ENCODE measurements at places on chromosomes 7 and 10.

- no peak for DNase-seq
Measured at GRCh38 chr10:110780704-110781103, 91.0 kb upstream of the PDCD4 start.

GRCh38 chr10:73446926-73447325 is 13.6 kb upstream of the MSS51 start:
- no peak for DNase-seq

- no peak for DNase-seq
Measured at GRCh38 chr10:22874189-22874854, 53.5 kb upstream of the ARMC3 start.

GRCh38 chr10:2882628-2883027 is 184.7 kb upstream of the PFKP start:
- no peak for DNase-seq

GRCh38 chr7:14688208-14688607 is 214.3 kb downstream of the DGKB start:
- no peak for DNase-seq

- no peak for DNase-seq
Measured at GRCh38 chr7:96188591-96188991, 133.3 kb downstream of the SLC25A13 start.

DNA sequence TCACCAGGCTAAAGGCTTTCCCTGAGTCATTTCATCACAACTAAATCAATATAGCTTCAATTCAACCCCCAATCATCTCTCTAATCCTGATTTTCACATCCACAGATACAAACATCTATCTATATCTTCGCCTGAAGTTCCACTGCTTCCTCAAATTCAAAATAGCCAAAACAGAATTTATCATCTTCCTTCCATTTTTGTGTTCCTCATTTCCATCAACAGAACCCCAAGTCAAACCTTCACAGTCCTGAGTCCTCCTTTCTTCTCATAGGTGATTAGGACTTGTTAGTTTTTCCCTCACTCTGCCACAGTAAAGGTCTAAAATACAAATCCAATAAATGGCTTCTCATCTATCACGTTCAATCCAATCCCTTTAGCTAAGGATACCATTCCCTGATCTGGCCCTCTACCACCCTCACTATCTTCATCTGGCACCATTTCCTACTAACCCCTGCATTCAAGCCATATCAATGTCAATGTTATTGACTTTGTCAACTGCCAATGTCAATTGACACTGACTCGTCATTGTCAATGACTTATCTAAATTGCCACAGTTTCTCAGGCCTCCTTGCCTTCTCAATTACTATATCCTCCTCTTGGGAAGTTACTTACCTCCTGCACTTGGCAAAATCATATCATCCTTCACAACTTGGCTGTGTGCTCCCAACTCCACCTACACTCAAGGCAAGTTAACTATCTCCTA is 2.6 kb downstream of the HYCC1 start:
- no peak for DNase-seq

GRCh38 chr7:143003393-143004051 is 23.4 kb downstream of the OR9A2 start:
- DNase-seq = peak; percentile 18

DNA sequence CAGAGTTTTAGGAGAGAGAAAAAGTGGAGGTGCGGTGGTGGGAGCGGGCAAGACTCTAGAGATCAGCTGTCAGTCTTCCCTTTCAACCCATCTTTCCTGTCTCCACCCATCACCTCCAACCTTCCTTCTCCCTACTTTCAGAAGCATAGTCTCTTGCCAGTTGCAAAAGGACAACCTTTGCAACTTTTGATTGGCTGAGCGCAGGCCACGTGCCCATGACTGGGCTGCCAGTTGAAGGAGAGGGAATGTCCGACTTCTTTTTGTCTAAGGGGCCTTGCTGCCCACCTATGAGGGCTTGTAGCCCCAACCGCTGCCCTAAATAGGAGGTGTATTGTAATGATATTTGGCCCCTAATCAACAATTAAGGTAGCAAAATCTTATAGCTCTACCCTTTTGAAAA is 12.6 kb downstream of the CYP26A1 start:
- DNase-seq = no peak

DNA sequence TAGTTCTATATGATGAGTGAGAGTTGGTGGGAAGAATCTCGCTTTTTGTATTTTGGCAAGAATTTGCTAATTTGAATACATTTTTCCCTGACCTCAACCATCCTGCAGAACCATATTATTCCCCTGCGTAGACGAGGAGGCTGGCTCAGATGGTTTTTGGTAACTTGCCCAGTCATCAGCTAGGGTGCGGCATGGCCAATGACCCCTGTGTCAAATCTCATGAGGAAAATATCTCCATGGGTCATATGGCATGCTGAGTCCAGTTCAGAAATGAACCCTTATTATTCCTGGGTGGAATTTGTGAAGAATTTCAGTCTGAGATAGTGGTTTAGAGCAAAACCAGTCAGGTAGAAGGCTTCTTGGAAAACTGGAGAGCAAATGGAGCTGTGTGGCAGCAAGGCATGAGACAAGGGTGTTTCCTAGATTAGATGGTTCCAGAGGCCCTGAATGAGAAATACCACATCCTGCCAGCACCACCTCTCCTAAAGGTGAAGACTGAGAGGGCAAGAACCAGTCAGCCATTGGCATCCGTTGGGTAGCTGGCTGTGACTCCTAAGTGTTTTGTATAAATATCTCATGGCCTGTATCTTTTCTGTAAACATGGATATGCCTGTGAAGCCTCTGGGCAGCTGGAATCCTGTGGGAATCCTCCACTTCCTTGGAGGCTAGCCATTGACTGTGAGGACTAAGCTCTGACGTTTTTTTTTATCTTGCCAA is 5.8 kb upstream of the UPP1 start:
- no peak for DNase-seq

DNA sequence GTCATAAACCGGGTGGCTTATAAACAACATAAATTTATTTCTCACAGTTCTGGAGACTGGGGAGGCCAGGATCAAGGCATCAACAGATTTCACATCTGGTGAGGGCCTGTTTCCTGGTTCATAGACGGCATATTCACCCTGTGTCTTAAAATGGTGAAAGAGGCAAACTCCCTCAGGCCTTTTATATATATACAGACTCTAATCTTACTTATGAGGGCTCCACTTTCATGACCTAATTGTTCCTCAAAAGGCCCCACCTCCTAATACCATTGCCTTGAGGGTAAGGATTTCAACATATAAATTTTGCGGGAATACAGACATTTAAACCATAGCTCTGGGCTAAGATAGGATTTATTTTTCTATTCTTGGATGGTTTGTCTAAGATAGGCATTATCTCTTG is 187.2 kb downstream of the PPP1R3A start:
- no peak for DNase-seq

- DNase-seq = no peak
Measured at GRCh38 chr10:81915504-81915897, 40.5 kb downstream of the NRG3 start.

- no peak for DNase-seq
Measured at GRCh38 chr10:118742032-118742431, 12.7 kb downstream of the CACUL1 start.

GRCh38 chr10:126101736-126102135 is 205.4 kb downstream of the FANK1 start:
- no peak for DNase-seq

- DNase-seq = no peak
Measured at GRCh38 chr10:95273393-95274312, 17.1 kb downstream of the PDLIM1 start.

DNA sequence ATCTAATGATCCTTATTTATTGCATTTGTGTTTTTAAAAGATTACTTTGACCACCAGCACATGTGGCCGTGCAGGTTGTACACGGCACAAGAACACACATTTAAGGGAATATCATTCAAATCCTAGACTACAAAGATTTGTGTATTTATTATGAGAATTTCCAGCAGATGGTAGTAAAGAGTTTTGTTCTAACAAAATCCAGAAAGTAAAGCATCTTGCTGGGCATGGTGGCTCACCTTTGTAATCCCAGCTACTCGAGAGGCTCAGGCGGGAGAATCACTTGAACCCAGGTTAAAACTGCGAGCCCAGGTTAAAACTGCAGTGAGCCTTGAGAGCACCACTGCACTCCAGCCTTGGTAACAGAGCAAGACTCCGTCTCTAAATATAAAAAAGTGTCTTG is 31.5 kb downstream of the MACROH2A2 start:
- DNase-seq = no peak

DNA sequence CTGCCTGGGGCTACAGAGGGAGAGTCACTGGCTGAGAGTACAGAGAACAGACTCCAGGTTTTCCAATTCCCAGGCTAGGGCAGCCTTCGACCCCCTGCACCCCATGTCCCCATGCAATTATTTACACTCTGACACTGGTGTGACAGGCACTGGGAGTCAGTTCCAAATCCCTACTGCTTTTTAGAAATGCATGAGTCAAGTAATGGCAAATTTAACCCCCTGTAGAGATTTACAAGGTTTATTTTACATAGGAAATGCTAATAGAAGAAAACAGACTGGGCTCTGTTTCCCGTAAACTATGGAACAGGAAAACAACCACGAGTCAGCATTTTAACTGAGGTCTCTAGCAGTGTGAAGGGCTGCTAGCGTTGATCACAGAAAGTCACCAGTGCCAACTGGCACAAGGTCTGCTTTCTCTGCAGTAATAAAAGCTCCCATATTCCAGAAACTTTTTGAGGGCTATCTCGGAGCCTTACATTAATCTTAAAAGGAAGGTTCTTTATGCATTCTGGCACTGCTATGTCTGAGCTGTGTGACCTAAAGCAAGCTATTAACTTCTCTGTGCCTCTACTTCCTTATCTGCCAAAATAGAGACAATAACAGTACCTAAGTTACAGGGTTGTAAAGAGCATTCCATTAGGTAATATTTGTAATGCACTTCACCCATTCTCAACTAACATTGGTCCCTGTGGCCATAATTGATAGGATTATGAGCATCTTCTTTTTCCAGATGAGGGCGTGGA is 28.2 kb downstream of the NOD1 start:
- DNase-seq = no peak

- DNase-seq = no peak
Measured at GRCh38 chr10:70324951-70325781, 41.4 kb upstream of the NPFFR1 start.

- no peak for DNase-seq
Measured at GRCh38 chr10:27759483-27760272, 14.1 kb upstream of the MKX start.

DNA sequence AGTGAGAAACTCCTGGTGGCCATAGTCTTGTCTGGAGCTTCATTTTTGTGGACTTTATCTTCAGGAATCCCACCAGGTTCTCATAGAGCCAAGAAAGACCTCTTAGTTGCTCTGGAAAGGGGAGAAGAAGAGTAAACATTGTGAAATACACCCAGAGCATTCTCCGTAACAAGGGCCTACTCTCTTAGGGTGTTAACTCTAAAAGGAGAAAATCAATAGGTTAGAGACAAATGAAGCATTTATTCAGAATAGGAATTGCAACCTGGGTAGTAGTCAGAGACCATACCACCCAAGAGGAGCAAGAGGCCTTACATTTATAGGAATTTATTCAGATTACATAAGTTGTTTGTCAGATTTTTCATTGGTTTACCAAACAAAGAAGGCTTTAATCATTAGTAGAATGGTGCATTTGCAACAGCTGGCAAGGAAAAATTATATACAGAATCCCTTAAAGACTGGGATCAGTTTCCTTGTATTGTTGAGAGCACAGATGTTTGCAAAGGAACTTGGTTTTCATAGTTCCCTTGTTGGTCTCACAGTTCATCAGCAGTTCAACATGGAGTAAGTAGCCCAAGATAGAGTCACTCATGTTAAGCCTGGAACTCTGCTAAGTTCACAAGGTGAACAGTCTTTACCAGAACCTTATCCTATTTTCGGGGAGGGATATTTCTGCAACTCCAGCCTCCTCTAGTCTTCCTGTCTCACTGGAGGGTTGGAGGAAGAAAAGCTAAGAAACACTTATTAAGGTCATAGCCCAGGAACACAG is 53.2 kb upstream of the TMEM140 start:
- no peak for DNase-seq

DNA sequence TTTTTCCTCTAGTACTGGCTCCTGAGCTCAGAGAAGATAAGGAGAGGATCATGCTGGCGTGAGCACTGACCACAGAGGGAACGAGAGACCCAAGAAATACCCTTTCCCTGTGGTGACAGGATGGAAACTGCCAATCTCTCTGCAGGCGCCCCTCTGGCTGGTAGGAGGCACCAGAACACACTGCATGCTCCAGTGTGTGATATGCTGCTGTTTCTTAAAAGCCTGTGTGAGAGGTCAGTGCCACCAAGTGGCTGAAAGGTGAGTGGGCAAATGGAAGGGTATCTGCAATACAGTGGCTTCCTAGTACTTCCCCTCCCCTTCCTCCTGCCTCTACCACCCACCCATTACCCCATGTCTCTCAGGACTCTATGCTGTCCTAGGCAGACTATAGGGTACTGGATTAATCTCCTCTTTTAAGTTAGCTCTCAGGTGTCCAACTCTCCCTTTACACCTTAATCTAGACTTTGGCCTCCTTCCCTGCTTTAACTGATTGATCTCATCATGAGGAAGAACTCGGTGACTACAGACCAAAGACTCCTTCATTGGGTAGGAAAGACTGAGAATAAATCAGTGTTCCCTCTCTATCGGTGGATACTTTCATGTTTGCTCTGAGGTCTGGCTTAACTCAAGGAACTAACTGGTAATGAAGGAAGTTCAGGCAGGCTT is 283.6 kb downstream of the ADRA2A start:
- DNase-seq = no peak

DNA sequence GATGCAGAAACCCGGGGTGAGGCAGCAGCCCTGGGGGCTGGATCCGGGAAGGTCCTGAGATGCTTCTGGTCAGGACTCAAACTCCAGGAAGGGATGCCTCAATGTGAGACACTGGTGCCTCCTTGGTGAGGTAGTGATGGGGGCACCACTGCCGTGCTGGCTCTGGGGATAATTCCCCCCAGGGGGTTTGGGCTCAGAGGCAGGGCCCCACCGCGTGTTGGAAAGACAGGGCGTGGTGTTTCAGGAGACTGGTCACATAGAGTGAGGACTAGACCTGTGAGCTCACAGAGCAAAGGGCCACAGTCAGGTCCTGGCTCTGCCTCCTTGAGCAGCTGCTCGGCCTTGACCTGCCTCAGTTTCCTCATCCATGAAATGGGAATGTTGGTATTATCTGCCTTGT is 361.9 kb downstream of the GLRX3 start:
- DNase-seq = no peak

DNA sequence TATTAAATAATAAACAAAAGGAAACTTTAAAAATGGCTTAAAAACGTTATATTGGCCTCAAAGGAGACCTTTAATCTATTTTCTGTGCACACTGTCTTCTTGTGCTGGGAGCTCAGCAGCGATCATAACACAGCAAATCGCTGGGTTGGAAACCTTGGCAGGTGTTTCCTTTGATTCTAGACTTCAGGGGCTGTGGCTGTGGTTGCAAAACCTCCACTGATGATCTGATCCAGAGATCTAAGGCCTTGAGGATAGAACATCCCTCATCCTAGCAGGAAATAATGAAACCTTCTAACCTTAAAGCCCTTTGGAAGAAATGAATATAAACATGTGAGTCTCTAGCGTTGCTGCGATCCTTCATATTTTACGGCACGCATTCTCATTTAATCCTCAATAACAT is 29.8 kb downstream of the CDHR3 start:
- DNase-seq = no peak

- DNase-seq = no peak
Measured at GRCh38 chr7:149827089-149827981, 10.8 kb upstream of the ZNF862 start.

- DNase-seq = no peak
Measured at GRCh38 chr10:114172776-114173602, 1.0 kb downstream of the CCDC186 start.
